ENCODE measurements at places on chromosomes 4 and X. TPM values are rescaled to one million over a fixed set of nuclear protein-coding genes. Genes with fewer than 3 reads are reported as not detected.

DNA sequence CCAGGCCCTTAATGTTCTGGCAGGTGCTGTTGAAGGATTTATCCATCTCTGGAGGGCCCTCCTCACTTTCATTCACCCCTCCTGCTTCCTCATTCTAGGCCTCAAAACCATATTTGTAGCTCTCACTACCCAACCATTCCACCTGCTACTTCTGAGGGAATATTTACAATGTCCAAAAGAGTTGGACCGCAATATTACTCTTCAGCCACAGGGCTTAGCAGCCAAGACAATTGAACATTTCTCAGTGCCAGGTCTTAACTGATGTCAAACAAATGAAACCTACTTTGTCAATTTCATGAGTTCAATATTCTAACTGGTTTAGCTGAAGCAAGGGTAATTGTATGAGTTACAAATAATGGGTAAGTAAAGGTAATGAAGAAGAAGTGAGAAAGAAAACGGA lies 113.2 kb downstream of the ENOX2 start:
- DNase-seq, result no peak

GRCh38 chrX:130896026-130896425 lies 7.0 kb downstream of the ENOX2 start:
- no peak for DNase-seq

DNA sequence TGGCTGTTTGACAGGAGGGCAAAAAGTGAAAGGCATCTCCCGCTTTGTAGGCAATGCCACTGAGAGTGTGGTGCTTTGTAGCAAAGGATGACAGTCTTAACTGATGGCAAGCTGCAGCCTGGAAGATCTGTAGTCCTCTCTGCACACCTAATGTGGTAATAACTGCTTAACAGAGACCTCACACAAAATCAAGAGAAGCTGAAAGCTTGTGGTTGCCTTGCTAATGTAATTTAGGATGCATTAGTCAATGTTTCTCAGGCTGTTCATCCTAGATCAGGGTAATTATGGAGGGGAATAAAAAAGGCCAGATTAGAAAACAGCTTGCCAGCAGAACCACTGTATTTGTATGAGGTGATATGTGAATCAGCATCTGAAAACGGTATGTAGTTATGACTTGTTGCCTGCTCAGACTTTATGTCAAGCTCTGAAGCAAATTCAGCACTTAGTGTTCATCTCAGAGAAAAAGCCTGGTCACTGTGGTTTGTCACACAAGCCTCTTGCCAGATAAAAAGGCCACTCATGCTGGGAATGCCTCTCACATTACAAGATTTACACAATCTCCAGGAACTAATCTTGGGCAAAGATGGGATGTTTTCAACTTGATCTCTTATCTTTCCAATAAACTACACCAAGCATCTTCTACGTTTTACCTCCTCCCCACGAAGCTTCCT lies 130.8 kb downstream of the ENOX2 start:
- DNase-seq, result no peak

The RPA4 gene
- 1.7 TPM for total RNA-seq

- no peak for DNase-seq
These were observed 93.8 kb downstream of the C4orf51 start for GRCh38 chr4:145773581-145774234.

DNA sequence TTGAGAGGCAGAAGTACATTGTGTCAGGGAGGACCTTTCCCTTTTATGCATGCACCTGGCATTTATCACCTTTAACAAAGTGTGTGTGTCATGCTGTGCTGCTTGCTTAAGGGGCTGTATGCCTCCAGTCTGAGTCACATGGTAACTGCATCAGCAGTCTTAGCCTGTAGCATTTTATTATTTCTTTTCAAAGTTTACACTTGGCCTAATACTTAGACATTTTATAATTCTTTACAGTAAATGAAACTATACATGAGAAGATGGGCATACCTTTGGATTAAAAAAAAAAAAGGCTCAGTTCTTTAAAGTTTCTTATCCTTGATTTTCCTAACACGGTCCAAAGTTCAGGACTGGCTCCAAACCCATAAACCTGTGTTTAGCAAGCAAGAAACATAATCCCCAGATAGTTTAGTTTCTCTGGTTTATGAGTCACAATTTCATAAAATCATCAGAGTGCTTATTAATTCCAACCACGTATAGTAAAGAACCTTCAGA lies 14.6 kb downstream of the NPNT start:
- no peak for DNase-seq

DNA sequence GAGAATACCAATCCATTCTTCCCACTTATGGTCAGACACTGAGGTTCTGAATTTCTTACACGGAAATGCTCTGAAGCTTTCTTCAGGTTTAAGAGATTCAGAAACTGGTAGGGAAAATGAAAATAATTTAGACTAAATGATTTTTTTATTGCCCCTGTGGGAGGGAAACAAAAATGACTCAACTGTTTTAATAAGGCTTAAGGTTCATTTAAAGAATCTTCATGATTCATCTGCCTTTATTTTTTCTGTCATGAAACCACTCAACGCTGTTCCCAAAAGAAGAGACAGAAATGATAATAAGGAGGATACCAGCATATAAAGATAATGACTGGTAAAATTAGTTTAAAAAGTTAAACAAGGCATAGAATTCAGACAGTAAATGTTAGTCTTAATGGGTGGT lies 39.3 kb upstream of the FAM47B start:
- no peak for DNase-seq

DNA sequence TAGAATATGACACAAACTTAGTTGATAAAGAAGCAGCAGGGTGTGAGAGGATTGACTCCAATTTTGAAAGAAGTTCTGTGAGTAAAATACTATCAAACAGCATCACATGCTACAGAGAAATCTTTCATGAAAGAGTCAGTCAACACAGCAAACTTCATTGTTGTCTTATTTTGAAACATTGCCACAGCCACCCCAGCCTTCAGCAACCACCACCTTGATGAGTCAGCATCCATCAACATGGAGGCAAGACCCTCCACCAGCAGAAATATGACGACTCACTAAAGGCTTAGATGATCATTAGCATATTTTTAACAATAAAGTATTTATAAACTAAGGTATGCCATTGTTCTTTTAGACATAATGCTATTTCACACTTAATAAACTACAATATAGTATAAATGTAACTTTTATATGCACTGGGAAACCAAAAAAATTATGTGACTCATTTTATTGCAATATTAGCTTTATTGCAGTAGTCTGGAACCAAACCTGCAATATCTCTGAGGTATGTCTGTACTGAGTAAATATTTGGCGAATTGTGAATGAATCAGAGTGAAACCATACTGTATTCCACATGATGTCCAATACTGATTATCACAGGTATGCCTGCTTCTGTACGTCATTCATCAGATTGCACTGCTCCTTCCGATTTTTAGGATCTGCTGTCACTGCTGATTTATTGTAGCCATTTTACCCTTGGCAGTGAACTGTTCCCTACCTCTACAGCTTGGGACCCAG lies 11.6 kb downstream of the FRMPD4 start:
- no peak for DNase-seq

DNA sequence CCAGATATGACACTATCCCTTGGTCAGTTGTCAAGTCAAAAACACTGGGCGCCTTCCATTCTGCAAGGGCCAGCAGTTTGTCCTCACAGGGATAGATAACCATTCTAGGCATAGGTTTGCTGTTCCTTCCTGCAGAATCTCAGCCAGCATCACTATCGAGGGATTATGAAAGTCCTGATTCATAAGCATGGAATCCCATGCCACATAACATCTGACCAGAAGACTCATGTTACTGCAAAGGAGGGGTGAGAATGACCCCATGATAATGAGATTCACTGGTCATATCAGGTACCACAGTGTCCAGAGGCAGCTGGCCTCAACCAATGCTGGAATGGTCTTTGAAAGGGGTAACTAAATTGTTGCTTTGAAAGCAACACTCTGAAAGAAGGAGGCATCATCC lies 84.7 kb downstream of the OTC start:
- no peak for DNase-seq

DNA sequence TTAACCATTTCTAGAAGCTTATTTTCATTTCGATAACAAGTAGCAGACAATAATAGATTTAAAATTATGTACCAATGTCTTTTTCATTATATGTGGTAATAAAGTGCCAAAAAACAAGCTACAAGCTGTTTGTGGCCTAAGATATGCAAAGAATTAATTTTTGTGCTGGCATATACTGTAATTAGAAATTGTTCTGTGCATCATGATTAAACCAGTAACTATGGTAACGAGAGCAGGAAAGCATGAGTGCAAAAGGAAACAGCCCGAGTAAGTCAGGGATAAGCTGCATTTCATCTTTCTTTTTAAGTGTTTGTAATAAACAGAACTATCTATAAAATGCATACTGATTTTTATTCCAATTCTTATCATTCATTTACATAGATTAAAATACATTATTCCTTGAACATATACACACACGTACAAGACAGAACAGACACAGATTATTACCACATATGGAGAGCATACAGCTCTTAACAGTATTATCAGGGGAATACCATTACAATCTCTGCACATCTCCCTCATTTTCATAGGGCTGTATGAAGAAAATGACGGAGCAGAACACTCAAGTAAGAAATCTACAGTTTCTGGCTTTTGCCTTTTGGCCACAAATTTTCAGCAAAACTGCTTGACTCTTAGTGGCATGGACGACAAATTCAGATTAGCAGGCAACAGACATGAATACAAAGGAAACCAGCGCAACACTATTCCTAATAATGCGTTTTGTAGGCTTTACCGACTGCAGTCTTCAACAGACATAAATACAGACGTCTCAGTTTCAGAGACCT lies 121.3 kb upstream of the WDR17 start:
- DNase-seq, result no peak

- DNase-seq, result no peak
These were observed 132.1 kb downstream of the NSUN7 start for GRCh38 chr4:40881851-40882250.

DNA sequence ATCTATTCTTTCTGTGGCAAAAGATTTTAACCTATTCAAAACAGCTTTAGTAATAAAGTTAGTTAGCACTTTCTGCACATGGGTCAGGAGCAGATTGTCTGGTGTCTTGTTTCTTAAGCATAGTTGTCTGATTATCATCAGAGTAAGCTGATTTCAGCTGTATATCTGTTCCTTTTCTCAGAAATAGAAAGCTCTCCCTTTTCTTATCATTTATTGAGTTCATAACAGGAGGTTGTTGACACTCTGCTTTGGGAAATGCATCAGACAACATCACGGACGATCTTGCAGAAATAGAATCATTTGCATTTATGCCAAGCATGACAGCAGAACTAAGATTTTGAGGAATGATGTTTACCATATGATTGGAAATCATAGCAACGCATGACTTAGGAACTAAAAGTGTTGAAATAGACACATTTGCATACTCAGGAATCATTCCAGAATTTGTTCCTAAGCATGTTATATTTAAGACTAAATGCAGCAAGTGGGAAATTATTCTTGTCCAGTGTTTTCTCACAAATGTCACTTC lies 66.7 kb downstream of the RBMX2 start:
- no peak for DNase-seq

DNA sequence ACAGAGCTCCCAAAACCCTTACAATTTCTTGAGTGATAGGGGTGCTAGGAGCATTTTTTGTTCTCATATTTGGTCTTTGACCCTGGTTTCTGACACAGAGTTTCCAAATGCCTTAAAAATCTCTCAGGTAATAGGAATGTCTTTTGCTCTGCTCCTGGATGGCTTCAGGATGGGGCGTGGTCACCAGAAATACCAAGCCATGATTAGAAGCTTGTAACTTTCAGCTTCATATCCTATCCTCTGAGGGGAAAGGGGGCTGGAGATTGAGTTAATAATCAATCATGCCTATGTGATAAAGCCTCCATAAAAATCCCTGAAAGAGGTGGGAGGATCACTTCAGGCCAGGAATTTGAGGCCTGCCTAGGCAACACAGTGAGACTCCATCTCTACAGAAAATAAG lies 34.6 kb upstream of the IL9R start:
- DNase-seq, result no peak

Data from dermis blood vessel endothelial cell (primary cell).